ENCODE measurements at places on chromosomes 5 and 9.

DNA sequence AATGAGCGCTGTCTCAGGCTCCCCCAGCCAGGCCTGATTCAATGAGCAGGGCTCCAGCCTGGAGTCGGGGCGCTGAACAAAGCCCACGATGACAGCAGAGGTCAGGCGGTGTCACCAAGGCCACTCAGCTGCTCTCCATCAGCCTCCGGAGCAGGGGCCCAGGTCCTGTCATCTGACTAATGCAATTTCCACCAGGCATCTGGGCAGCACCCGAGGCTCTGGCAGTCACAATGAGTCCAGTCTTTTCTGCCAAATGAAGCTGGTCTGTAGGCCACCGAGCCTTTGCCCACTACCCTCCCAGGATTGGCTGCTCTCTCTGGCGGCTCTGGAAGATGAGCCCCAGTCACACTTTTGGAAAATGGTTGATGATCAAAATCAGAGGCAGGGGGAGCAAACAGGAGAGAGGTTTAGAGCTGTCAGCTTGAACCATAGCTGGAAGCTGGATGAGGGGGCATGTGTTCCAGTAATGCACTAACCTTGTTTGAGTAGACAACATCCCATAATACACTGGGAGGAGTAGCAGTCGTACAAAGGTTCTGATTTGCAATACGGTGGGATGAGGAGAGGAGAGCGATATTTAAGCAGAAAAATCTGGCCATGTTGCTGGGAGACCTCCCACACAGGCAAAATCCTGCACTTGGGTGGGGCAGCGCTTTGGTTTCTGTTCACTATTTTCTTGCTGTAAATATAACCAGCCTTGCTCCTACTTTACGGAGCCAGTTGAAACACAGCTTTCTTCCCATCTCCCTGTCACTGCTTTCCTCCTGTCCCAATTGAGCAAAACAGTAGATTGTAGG, 306.4 kb upstream of the PANK3 start:
- H3K27ac ChIP-seq = no peak overlapping the region
- no peaks in the 10 kb centered on the region for H3K27me3 ChIP-seq
- no peaks in the 10 kb centered on the region for H3K36me3 ChIP-seq
- no peaks in the 10 kb centered on the region for H3K4me1 ChIP-seq

- peaks cover 3% of the 10 kb centered on the region for H3K27me3 ChIP-seq
- no peak overlapping the region for H3K4me3 ChIP-seq
- no peaks in the 10 kb centered on the region for H3K36me3 ChIP-seq
- no peaks in the 10 kb centered on the region for H3K4me1 ChIP-seq
- no peak overlapping the region for H3K27ac ChIP-seq
These were observed 63.3 kb upstream of the DAPK1 start for GRCh38 chr9:87434366-87434765.

GRCh38 chr5:29277642-29278041, 1915.8 kb upstream of the CDH6 start:
- H3K27me3 ChIP-seq = no peaks in the 10 kb centered on the region
- no peaks in the 10 kb centered on the region for H3K4me1 ChIP-seq
- H3K4me3 ChIP-seq = no peak overlapping the region
- no peak overlapping the region for H3K27ac ChIP-seq
- H3K36me3 ChIP-seq = no peaks in the 10 kb centered on the region
- DNase-seq = no peak

DNA sequence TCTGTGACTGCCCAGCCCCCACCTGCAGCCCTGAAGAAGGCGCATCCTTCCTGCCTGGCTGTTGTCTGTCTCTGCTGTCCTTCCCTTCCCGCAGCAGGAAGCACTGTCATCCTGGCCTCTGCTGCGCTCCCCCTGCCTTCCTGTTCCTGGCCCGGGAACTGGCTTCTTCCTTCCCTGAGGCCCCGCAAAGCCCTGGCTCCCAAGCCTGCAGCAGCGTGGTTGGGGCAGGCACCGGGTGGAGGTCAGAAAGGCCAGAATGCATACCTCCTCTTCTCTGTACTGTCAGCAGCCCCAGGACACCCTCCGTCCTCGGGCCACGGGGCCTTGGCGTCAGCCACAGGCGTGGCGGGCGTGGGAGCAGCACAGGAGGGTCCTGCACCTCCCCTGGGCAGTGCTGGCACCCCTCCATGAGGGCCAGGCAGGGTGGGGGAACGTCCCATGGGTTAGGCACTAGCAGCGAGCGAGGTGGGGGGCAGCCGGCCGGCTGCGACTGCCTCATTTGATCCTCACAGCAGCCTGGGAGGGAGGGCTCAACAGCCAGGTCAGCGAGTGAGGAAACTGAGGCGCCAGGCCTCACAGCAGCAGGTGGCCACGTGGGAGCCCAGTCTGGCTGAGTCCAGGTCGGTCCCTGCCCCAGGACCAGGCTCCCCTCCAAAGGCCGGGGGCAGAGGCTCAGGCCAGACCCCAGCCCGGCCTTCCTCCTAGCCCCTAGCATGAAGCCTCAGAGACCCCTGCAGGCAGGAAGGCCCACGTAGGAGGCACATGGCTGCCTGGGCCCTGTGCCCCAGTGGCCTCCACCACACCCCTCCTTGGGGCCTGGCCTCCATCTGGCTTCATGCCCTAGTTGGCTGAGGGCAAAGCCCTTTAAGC, 9.4 kb downstream of the FLT4 start:
- no peak overlapping the region for H3K27ac ChIP-seq
- no peaks in the 10 kb centered on the region for H3K36me3 ChIP-seq
- H3K4me3 ChIP-seq = no peak overlapping the region
- DNase-seq = no peak
- H3K4me1 ChIP-seq = no peaks in the 10 kb centered on the region
- H3K27me3 ChIP-seq = no peaks in the 10 kb centered on the region

DNA sequence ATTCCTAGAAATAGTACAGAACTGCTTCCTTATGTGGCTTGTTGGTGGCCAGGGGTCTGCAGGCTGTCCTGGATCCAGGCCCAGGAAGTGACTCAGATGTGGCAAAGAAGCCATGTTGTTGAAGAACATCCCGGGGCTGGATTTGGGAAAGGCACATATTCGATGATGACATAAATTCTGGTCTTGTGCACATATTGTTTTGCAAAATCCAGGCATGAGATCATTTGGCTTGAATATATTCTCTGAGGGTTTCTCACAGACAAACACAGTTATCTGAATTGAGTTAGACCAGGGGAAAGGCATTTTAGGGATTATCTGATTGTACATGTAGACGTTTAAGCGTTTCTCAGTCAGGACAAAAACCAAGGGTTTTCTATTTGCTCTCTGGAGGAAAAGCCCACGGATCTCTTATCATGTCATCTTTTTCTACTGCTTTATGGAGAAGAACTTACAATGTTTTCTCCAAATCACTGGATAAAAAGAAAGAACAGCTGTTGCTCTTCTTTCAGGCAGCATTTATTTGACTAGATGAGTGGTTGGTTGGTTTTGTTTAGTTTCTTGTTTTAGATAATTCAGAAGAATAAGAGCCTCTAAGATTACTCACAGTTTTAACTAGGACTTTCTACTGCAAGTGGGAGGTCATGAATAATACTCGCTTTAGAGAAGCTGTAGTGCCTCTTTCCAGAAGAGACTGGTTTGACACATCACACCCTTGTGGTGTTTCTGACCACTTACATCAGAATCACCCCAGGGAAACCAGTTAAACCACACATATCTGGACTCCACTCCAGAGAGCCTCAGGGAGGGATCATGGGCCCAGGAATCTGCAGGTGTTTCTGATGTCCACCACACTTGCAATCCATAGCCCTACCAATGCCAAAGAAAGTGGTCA, 29.5 kb upstream of the LHFPL2 start:
- peaks cover 9% of the 10 kb centered on the region for H3K27me3 ChIP-seq
- H3K4me3 ChIP-seq = no peak overlapping the region
- H3K4me1 ChIP-seq = no peaks in the 10 kb centered on the region
- H3K36me3 ChIP-seq = no peaks in the 10 kb centered on the region
- no peak overlapping the region for H3K27ac ChIP-seq
- no peak for DNase-seq

GRCh38 chr9:109181284-109181683, 14.2 kb upstream of the FRRS1L start:
- DNase-seq = peak; percentile 66
- no peak overlapping the region for H3K4me3 ChIP-seq
- H3K4me1 ChIP-seq = peaks cover 14% of the 10 kb centered on the region
- no peaks in the 10 kb centered on the region for H3K36me3 ChIP-seq
- H3K27me3 ChIP-seq = peaks cover 3% of the 10 kb centered on the region

DNA sequence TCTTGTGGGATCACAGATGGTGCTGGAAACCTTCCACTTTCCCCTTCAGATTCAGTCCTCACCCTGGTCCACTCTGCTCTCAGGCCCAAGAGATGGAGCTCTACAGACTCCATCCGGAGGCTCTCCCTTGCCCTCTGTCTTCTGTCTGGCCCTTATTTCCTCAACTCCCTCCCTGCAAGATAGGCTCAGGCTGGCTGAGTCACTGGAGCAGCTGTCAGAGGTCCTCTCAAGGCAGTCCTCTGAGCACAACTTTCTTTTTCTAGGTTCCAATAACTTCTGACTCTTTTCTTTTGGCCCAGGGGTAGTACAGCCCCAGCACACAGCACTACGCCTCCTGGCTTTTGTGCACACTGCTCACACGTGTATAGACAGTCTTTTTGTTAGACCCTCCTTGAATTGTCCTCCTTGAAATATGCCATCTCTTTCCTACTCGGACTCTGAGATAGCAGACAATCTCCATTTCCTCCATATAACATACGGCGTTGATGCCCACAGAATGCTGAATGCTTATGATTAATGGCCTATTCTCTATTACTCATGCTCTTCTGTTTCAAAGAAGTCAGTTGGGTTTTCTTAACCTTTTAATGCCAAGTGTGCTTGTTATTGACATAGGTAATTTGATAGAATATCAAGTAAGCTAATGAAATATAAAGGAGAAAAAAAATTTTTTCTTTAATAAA, 193.1 kb downstream of the SLC12A2 start:
- DNase-seq = no peak
- no peak overlapping the region for H3K4me3 ChIP-seq
- H3K27me3 ChIP-seq = no peaks in the 10 kb centered on the region

GRCh38 chr9:129836311-129837007, 1.2 kb downstream of the USP20 start:
- H3K4me1 ChIP-seq = peaks cover 67% of the 10 kb centered on the region
- peak; percentile 60 for DNase-seq
- peak overlapping the region; percentile 94 for H3K27ac ChIP-seq
- no peaks in the 10 kb centered on the region for H3K27me3 ChIP-seq

DNA sequence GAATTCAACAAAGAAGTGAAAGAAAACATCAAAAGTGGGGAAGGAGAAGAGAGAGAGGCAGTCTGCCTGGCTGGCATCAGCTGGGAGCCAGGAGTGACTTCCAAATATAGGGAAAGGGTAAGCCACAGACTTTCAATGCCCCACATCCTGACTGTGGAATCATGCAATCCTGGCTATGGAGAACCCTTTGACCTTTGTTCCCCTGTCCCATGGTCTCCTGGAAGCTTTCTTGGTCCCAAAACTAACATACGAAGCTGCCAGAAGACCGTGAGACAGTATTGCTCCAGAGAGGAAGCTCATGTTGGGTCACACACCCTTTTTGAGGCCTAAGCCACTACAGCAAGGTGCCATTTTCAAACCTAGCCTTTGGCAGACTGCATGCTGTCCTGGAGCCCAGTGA, 665.5 kb downstream of the ELAVL2 start:
- DNase-seq = no peak
- no peaks in the 10 kb centered on the region for H3K27me3 ChIP-seq
- no peak overlapping the region for H3K27ac ChIP-seq
- H3K4me3 ChIP-seq = no peak overlapping the region

DNA sequence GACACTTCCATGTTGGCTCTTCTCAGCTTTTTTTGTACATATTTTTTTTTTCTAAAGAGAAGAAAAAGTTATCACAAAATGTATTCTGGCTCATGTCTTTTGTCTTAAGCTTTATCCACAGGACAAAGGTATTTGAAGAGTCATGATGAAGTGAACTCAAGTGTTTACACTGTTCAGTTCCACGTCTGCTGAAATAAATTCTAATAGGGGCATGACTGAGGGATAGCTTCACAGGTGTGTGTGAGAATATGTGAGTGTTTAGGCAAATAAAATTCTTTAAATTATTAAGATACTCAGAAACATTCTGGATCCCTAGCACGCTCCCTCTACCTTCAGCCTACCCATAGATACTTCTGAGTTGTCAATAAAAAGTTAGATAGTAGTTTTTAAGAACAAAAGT, 59.8 kb downstream of the BAAT start:
- no peaks in the 10 kb centered on the region for H3K36me3 ChIP-seq
- H3K27me3 ChIP-seq = peaks cover 13% of the 10 kb centered on the region
- no peak overlapping the region for H3K4me3 ChIP-seq
- H3K4me1 ChIP-seq = no peaks in the 10 kb centered on the region
- DNase-seq = no peak
